ENCODE measurements at places on chromosomes 1 and 21. TPM values are rescaled to one million over a fixed set of nuclear protein-coding genes. Genes with fewer than 3 reads are reported as not detected.
A peak's percentile ranks its signal among the peaks of the same experiment; 100 is the strongest.

GRCh38 chr1:92409946-92410549 is 76.7 kb downstream of the GFI1 start:
- no peak for DNase-seq

DNA sequence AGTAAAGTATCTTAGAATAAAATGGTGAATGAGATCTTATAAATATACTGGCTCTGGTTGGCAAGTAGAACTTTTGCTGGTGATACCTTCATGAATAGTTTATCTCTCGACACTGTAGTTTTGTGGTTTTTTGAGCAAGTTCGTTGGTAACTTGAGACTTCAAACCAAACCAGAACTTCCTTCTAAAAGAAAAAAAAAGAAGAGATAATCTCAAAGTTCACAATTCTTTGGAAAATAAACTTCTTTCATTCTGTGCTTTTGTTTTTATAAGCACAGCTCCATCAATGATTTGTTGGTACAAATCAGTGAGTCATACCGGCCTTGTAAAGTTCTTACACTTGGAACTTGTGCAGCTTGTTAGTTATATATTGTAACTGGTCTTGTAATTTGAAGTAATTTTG is 2.3 kb downstream of the HIPK1 start:
- DNase-seq = peak; percentile 56

GRCh38 chr1:220166853-220167252 is 72.9 kb downstream of the IARS2 start:
- DNase-seq = no peak

GRCh38 chr1:101112051-101112780 is 86.6 kb upstream of the DPH5 start:
- no peak for DNase-seq

The GFI1 gene
- 0.16 TPM for total RNA-seq

The POU3F1 gene
- not detected for total RNA-seq

The CLCNKA gene
- not detected for total RNA-seq
